Fibroblast of skin of left quadriceps (primary cell): ENCODE measurements at places on chromosomes 7 and 10.
A peak's percentile ranks its signal among the peaks of the same experiment; 100 is the strongest.

GRCh38 chr10:104021246-104021645, 54.3 kb downstream of the SLK start:
- no peak for DNase-seq

DNA sequence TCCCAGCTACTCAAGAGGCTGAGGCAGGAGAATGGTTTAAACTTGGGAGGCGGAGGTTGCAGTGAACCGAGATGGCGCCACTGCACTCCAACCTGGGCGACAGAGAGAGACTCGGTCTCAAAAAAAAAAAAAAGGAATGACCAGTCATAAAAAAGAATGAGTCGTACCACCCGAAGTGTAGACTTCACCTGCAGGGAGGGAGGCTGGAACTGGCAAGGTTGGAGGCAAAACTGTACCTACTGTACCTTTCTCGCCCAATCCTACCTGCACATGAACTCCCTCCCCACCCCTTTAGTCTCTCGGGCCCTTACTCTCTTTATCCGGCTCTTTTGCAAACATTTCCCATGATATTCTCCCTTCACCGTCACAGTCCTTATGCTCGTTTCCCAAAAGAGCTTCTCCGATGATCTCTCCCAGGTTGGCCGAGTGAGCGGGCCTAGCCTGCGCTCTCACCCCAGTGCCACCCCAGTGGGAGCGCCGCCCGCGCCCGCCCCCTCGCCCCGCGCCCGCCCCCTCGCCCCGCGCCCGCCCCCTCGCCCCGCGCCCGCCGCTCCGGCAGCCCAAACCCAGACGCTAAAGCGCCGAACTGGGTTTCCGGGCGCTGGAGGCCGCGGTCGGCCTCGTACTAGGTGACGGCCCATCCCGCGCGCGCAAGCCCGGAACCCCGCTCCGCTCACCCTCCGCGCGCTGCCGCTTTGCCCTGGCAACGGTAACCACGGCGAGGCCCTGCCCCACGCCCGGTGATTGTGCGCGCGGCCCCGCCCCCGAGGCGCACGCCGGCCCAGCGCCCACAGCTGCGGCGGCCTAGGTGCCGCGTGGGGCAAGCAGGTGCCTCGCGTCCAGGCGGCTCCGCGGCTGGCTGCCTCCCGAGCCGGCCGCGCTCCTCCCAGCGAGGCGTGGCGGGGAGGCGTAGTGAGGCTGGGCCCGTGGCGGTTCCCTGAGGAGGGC, at the start of gene SMKR1:
TSS of gene SMKR1 (plus strand) at position 772 of the 948 bp plus-strand sequence. CDS start 294 bp downstream, outside the sequence.
- peak; percentile 18 for DNase-seq

- no peak for DNase-seq
These were observed 129.1 kb upstream of the BTBD16 start for GRCh38 chr10:122141821-122142640.

GRCh38 chr7:4712281-4713182, 30.4 kb downstream of the FOXK1 start:
- DNase-seq = no peak

DNA sequence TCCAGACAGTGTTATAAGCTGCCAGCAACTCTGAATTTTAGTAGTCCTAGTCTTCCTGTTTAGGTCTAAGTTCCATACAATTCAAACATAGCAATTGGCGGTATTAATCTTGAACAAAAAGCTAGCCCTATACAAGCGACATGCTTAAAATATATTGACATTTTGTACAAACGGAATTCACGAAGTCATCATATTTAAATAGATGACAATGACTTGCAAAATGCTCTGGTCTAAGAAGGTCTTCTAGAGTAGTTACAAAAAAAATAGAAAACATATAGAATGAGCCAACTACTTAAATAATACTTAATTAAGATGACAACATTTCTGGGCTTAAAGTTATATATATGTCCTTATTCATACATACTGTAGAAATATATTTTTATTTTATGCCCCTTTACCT, 446.6 kb downstream of the ANKRD7 start:
- DNase-seq = no peak

DNA sequence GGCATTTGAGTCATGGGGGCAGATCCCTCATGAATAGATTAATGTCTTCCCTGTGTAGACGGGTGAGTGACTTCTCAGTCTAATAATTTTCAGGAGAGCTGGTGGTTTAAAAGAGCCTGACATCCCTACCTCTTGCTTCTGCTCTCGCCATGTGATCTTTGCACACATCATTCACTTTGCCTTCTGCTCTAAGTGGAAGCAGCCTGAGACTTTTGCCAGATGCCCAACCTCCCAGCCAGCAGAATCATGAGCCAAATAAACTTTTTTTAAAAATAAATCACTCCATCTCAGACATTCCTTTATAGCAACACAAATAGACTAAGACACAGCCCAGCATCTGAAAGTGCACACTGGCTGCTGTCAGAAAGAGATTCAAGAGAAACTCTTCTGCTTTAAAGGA, 155.2 kb downstream of the ZNF365 start:
- no peak for DNase-seq

- DNase-seq = no peak
These were observed 247.8 kb downstream of the DOCK4 start for GRCh38 chr7:111958431-111958830.

GRCh38 chr7:28984631-28985030, 26.5 kb upstream of the TRIL start:
- DNase-seq = peak; percentile 87

DNA sequence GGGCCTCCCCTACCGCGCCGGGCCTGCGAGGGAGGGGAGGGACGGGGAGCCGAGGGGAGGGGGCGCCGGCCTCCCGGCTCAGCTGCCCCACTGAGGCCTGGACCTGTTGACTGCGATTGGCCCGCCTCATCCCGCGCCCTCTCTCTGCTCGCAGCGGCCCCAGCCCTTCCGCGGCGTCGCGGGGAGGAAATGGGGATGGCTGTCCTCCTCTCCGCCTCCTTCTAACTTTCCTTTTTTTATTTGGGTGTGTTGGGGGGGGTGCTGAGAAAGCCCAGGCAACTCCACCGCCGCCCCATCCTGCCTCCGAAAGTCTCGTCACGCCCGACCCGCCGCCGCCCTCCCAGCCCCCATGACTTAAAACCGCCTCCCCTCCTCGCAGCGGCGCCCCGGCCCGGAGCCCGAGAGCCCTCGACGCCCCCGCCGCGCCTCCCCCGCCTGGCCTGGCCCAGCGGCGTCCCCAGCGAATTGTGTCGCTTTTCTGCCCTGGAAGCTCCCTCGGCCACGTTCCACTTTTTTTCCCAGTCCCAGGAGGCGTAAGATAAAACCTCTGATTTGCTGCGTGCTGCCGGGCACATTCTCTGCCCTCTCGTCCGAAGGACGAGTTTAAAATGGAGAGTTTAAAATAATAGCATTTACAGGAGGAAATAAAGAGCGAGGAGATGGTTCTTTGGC, 842 bp upstream of the SKIDA1 start:
- peak; percentile 84 for DNase-seq

GRCh38 chr10:122181041-122181732, 89.9 kb upstream of the BTBD16 start:
- peak; percentile 28 for DNase-seq

GRCh38 chr10:84065804-84066601, 73.3 kb upstream of the GHITM start:
- DNase-seq = no peak

- no peak for DNase-seq
These were observed 14.3 kb downstream of the AQP1 start for GRCh38 chr7:30925913-30926312.

DNA sequence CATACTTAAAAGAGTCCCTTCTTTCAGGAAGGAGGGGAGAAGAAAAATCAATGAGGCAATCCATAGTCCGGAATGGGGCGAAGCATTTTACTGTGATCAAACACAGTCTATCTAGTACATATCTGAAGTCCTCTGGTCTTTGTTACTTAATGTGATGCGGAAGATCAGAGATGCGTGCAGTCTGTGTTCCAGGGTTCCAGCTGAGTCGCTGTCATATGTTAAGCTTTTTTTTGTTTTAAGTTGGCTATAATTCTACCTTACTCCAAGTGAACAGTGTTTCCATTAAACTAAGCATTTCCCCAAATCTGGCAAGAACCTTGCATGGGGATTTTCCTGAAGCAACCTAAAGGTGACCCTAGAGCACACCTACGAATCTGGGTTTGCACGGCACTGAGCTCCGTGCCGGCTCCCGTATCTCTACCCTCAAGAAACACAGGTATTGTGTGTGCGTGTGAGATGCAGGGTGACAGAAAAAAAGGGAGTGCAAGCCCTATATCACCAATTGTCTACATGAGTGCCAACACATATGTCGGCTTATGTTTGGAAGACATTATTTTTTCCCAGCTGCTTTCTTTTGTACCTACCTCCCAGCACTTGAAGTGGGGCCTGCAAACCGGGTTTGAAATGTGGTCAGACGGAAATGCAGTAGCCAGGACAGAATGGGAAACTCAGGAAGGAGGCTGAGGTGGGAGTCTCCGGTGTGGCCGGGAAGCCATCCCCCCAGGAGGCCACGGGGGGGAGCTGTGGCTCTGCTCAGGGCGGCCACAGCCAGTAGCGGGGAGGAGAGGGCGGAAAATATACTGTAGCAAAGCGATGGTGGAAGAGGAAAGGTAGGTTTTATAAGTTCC, 435.8 kb upstream of the MGMT start:
- DNase-seq = no peak

GRCh38 chr7:94049615-94050014, 45.5 kb upstream of the BET1 start:
- no peak for DNase-seq

DNA sequence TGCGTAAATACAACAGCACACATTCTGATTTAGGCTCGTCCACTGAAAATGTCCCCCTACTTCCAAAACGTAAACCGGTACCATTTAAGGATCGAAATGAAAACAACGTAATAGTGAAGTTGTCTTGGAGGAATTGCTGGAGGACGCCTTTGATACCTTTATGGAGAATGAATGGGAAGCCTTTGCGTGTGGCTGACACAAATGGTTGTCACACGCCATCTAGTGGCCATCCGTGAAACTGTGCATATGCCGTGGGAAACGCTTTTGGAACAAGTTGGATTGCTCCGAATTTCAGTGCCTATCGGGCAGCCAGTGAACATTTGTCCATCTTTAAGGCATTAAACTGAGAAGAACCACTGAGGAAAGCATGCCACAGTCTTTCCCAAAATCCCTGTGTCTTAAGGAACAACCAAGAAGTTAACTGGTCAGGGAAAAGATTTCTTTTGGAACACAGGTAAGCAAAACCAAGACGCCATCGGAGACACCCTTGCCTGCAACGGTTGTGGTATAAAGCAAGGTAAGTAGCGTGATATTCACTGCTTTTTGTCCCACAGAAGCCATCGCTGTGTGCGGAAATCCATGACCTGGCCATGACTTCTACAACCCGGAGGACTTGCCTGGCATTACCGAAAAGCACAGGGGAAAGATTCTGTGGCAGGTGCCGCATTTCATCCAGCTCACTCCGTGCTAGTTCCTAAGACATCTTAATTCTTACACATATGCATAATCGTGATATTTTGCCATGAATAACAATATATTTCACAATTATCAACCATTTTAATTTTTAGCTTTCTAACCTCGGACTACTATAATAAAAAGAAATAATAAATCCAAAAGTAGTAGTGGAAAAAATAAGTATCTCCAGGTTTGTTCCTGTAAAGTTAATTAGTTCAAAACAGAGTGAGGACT, 100.6 kb downstream of the FAM204A start:
- DNase-seq = peak; percentile 76

DNA sequence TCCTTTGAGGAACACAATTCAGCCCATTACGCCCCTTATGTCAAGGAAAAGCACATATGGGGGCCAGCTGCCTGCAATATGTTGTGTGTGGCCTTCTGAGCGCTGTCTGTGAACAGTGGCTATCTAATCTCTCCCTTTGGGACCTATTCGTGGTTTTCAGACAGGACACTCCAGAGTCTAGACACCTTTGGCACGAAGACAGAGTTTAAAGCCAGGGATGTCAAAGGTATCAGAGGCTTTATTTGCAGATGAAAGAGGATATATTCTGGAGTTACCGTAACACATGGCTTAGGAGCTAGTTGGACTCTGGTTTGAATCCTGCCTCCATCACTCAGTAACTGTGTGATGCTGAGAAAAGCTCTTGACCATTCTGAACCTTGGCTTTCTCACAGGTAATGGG, 14.8 kb upstream of the EEPD1 start:
- DNase-seq = no peak

- DNase-seq = no peak
These were observed 389.4 kb downstream of the KCNMA1 start for GRCh38 chr10:77248104-77248790.

DNA sequence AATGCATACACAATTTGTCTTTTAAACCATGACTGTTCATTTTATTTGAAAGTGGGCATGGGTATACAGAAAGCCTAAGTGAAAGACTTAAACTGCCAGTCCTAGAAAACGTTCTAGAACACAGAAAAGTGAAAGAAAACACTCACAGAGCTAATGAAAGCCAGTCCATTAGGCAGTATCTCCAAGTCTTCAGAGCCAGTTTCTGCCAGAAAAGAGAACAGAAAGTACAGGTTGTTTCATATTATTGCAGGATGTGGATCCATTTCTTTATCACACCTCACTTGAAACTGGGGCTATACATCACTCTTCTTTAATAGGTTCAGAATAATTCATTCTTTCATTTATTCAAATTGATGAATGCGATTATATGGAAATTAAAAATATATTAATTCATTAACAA, 7.7 kb downstream of the PON1 start:
- no peak for DNase-seq

DNA sequence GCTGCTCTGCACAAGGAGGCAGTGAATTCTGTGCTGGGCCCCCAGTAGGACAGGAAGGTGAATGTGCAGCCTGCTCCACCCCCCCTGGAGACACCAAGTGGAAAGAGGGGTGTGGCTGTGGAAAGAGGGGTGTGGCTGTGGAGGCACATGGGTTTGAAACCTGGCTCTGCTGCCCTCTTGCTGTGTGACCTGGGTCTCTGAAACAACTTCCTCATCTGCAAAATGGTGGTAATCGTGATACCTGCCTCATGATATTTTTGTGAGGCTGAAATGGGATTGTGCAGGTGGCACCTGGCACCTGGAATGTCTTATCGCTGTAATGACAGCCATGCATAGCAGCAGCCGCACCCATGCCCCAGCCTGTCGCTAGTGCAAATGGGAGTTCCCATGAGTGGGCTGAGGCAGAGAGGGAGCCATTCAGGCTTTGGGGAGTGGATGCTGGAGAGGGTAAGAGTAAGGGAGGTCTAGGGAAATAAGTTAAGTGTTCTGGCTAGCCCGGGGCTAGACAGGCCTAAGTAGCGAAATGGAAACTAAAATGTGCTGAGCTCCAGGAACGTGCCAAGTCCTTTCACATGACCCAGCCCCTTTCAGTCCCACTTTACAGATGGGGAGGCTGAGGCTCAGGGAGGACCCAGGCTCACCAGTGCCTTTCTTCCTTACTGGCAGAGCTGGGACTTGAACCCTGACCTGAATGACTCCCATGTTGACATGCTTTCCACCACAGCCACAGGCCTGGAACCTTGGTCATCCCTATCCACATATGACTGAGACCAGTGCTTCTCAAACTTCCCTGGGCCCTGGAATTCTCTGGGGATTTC, 35.0 kb downstream of the C10orf105 start:
- DNase-seq = no peak

GRCh38 chr10:80520661-80521470, 16.8 kb upstream of the SH2D4B start:
- DNase-seq = no peak
